ENCODE measurements at places on chromosomes 16 and 17. TPM values are rescaled to one million over a fixed set of nuclear protein-coding genes. Genes with fewer than 3 reads are reported as not detected.
A peak's percentile ranks its signal among the peaks of the same experiment; 100 is the strongest.

- no peak for DNase-seq
Observed at GRCh38 chr17:13537167-13537731, 64.5 kb downstream of the HS3ST3A1 start.

GRCh38 chr16:14150796-14151195 lies 79.7 kb downstream of the MRTFB start:
- no peak for DNase-seq

- peak; percentile 26 for DNase-seq
Observed at GRCh38 chr17:44774271-44775135, 15.7 kb downstream of the ADAM11 start.

GRCh38 chr16:3188925-3189825 lies 1.2 kb downstream of the OR1F1 start:
- no peak for DNase-seq

DNA sequence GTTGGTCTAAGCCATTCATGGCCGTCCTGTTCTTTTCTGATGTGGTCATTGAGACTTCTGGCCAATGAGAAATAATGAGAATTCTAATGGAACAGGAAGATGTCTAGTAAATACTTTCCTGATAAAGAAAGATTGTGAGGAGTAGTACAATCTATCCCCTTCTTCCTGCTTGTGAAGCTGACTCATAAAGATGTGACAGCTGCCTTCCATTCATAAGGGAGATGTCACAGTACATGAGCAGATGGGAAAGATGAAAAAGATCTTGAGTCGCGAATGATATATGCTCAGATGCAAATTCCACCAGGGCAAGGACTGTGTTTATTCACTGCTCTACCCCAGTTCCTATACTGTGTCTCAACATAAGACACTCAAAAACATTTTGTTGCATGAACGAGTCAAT lies 111.7 kb upstream of the FOXF1 start:
- peak; percentile 61 for DNase-seq

GRCh38 chr16:11586856-11587642 lies at the start of gene LITAF:
Gene LITAF, minus strand, starts transcription at chr16:11586919. Its CDS starts 30,189 bp downstream, at chr16:11556730.
- no peak for DNase-seq

- DNase-seq: no peak
Observed at GRCh38 chr16:56672761-56673536, 3.3 kb downstream of the MT1H start.

GRCh38 chr17:57615836-57616757 lies 129.0 kb downstream of the CCDC182 start:
- DNase-seq: no peak

DNA sequence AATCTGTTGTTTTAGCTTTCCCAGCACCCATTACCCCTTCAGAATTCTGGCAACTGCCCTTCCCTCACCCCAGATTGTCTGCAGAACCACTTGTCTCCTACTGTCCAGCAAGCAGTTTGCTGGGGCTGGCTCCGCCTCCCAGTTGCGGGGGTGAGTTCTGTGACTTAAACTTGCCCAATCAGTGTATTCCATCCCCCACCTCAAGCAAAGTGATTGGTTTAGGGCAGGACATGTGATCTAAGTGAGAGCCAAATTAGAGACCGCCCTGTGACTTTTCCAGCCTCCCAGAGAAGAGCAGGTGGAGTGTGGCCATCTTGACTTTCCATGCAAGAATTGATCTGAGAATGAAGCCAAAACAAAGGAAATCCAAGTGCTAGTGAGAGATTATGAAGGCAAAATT lies 22.7 kb upstream of the SRCIN1 start:
- no peak for DNase-seq

GRCh38 chr17:16887523-16888095 lies 84.3 kb downstream of the TNFRSF13B start:
- no peak for DNase-seq

GRCh38 chr17:17491546-17491988 lies 4.6 kb downstream of the RASD1 start:
- no peak for DNase-seq

GRCh38 chr16:17316005-17316404 lies 154.8 kb downstream of the XYLT1 start:
- DNase-seq: no peak

Gene HOXB2
- 16.3 TPM for polyA plus RNA-seq

Gene C1QTNF8
- not detected for polyA plus RNA-seq

Gene MYL4
- polyA plus RNA-seq: 0.17 TPM

Gene LGALS9B
- not detected for polyA plus RNA-seq

Gene ZNF771
- polyA plus RNA-seq: 10.1 TPM

Gene RNU2-1
- polyA plus RNA-seq: not detected

Gene SCARF1
- 0.20 TPM for polyA plus RNA-seq

Measured in AG04450 (cell line).